ENCODE measurements at places on chromosomes 3 and 15.
A peak's percentile ranks its signal among the peaks of the same experiment; 100 is the strongest.

DNA sequence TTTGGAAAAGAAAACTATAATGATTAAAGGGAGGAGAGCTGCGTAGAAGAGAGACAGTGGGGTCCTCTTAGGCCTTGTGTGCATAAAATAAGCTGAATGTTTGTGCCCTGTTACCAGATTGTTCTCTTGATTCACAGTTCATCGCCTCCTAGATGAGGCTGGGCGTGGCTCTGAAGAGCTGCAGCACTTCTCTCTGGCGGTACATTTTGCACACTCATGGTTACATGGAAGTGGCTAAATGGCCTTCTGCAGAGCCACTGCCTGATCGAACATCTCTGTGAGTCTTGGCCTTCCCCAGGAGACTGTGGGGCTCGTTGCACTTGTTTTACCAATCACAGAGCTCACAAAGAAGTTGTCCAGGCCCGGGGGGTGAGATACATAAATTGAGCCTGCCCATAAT is 208.8 kb downstream of the GABRG3 start:
- DNase-seq, result no peak

- DNase-seq, result no peak
These were observed 120.7 kb upstream of the MRPL3 start for GRCh38 chr3:131623431-131623830.

GRCh38 chr15:80155001-80155377 is 2.2 kb downstream of the FAH start:
- no peak for DNase-seq

DNA sequence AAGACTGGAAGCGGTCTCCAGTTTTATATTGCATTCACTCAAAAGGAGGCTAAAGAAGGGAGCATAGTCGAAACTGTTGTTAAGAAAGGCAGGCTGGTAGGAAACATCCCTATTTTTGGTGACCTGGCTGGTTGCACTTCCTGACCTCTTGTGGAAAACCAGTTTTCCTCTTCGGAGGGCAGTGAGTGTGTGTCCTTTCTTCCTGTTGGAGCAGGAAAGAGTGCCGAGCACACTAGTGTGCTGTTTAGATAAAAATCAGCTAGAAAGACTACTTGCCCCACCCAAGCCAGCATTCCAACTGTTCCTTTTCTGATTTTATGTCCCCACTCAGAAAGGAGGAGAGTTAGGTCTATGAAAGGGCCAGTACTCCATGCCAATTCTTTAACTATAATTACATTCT is 65.1 kb upstream of the CCR4 start:
- no peak for DNase-seq

DNA sequence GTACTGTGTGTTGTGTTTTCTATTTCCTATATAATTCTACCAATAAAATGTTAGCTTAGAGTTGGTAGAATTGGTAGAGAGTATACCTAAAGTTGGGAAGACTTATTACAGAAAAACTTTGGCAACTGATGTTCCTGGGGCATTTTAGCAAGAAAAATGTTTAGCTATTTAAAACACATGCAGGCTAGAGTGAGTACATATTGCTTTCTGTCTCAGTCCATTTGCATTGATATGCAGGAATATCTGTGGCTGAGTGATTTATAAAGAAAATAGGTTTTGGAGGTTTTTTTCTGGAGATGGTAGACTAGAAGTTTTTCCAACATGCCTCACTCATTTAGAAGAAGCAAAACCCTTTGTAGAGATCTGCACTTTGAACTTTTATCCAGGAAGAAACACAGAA is 30.4 kb upstream of the OR5K1 start:
- DNase-seq, result no peak

DNA sequence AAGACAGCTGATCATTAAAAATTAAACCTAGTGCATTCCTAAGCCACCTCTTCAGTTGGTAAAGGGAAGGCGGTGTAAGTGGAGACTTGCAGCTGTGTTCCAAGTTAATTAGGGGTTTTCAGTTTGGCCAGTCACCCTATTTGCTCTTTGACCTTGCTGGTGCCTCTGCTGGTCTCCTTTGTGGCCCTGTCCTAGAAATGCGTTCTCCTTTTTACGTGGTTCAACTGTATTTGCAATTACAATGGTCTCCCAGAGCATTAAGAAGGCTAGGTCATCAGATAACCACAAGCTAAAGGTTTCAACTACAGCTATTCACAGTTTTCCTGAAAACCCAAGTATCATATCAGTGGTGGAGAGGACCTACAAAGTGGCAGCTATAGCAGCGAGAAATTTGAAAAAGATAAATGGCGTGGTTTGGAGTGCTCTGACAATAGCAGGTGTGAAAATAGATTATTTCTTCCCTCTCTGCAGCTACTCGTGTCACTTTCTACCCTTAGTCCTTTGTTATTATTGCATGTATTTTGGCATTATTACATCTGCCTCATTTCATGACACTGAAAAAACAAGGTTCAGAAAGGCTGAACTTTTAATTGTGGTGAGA is 203.5 kb upstream of the TBC1D5 start:
- DNase-seq, result no peak

DNA sequence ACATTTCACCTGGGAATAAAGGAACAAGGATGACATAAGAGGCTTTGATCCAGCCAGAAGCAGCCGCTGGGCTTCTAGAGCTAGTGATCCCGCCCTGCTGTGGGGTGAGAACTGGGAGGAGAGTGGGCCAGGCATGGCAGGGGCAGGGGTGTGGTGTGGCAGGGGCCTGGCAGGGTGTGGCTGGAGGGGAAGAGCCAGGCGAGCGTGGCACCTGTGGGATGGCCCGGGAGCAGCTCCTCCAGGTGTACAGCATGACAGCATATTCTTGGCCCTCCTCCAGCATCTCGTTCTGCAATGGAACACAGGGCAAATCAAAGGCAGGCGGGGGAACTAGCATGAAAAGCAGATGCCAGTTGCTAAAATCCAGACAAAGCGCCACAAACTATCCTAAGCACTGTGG is 35.5 kb downstream of the CYFIP1 start:
- DNase-seq, result peak; percentile 78

DNA sequence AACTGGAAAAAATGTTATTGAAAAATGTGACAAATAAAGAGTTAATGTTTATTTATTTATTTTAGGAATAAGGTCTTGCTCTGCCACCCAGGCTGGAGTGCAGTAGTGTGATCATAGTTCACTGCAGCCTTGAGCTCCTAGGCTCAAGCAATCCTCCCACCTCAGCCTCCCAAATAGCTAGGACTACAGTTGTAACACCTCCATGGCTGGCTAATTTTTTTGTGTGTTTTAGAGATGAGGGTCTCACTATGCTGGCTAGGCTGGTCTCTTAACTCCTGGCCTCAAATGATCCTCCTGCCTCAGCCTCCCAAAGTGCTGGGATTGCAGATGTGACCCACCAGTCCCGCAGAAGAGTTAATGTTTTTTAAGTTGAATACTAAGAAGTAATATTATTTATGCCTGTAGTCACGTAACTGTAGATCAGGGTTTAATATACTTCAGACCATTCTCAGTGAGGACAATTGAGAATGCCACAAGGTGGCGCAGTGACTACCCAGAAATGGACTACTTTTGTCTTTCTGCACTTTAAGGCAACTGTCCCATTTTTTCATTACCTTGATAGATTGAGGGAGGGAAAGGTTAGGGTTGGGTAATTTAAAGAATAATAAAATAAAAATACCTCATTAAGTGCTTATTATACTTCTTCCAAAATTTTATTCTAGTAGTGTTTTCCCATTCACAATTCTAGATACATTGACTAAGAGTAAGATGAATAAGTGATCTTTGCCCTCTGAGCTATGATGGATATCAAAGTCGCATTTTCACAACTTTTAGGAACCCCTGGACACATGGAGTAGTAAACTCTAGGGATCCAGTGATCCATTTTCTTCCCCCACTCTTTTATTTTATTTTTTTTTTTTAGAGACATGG is 6.0 kb downstream of the MUC13 start:
- DNase-seq, result peak; percentile 75

- peak; percentile 95 for DNase-seq
These were observed 77.7 kb downstream of the OCA2 start for GRCh38 chr15:28021281-28022039.

DNA sequence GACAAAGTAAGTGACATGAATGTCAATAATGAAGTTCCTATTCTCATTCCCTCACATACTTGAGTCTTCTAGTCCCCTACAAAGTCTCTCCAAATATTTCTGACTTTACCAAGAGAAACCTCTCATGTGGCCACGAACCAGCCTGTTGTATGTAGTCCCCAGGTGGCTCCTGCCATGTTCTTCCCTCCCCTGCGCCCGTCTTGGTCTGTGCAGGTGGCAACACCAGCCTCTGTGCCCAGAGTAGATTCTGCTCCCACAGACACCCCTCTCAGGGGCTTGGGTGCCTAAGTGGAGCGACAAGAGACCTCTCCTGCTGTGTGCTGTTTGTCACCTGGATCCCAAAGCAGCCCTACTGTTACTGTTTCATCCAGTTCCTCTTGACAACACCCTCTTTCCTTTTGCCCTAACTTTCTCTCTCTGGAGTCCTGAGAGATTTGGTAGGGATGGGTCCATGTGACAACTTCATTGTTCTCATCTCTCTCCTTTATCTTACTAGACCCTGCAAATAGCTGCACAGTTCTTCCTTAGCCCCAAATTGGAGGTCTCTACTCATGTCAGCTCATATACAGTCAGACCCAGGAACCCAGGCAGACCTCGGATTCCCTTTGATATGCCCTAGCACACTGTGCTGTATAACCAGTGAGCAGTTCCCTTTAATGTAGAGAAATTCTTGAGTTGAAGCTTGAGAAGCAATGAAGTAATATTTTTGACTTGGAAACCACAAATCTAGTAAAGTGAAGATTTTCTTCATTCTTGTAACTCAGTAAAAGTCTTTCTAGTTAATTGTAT is 56.9 kb downstream of the POLR2M start:
- no peak for DNase-seq

DNA sequence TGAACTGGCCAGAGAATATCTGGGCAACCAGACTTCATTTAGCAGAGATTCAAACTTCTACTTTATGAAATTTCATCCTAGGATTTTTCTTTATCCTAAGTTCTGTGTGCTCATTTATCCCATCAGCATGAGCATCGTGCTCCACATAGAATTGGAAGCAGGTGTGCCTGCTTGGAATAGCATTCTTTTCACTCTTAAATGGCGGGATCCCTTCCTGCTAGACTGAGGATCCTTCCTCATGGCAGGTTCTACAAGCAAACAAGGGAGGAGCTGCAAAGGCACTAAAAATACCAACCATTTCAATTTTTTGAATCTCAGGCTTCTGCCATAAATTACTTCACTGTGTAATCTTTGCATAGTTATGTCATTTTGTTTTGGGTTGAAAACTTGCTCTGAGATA is 74.6 kb upstream of the FLNB start:
- DNase-seq, result no peak

- peak; percentile 26 for DNase-seq
These were observed 24.1 kb upstream of the MRPS22 start for GRCh38 chr3:139319428-139320402.

DNA sequence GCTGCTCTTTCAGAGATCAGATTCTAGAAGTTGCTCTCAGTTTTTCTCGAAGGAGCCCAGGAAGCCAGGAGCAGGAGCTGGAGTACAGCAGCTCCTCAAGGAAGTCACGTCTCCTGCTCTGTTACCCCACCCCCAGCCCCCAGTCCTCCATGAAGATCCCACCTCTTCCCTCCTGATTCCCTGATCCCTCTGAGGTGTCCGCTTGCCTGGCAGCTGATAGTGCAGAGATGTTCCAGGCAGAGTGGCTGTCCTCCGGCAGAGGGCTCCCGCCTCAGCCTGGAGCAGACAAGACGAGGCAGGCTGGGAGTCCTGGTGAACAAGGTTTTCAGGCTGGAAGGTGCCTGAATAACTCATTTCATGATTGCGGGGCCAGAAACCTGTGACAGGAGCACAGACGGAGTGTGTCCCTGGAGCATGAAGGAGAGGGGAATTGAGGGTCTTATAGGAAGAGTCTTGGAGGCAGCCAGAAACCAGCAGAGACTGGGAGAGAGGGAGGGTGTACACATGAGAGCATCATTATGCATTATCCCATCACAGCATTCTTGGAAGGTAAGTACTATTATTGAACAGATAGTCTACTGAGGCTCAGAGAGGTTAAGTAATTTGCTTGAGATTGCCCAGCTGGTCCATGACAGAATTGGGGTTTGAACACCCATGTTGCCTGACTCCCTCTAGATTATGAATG is 1.2 kb downstream of the HRH1 start:
- no peak for DNase-seq

Measured in NCI-H2081 (cell line).